GM12878 (cell line): ENCODE measurements at places on chromosomes 1 and 21. TPM values are rescaled to one million over a fixed set of nuclear protein-coding genes. Genes with fewer than 3 reads are reported as not detected.

GRCh38 chr1:37809942-37810341 is 1.9 kb upstream of the YRDC start:
- no peak for DNase-seq

GRCh38 chr1:101520302-101520701 is 283.5 kb downstream of the S1PR1 start:
- peak; percentile 20 for DNase-seq

GRCh38 chr21:30257773-30258172 is 25.0 kb downstream of the KRTAP24-1 start:
- DNase-seq, result no peak

SLAMF9 gene
- total RNA-seq, result not detected in 2 replicates

- no peak for DNase-seq
Observed at GRCh38 chr1:177690996-177691395, 278.9 kb downstream of the SEC16B start.

GRCh38 chr1:54849219-54850068 is 37.6 kb downstream of the DHCR24 start:
- no peak for DNase-seq

DNA sequence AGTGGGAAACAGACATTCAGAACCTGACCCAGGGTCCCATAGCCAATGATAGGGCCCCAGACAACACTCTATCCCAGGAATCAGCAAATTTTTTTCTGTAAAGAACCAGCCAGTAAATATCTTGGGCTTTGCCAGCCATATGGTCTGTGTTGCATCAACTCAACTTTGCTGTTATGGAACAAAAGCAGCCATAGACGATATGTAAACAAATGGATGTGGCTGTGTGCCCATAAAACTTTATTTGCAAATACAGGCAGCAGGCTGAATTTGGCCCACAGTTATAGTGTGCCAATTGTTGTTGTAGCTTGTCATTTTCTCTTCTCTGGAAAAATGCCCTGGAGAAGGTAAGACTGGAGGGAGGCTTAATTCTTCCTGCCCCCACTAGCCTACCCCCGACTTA is 431.1 kb upstream of the VAMP3 start:
- DNase-seq, result no peak

GRCh38 chr21:44773291-44773932 is 28.2 kb downstream of the UBE2G2 start:
- DNase-seq, result no peak

GRCh38 chr1:32071758-32072621 is 749 bp upstream of the TMEM39B start:
- DNase-seq, result no peak

- no peak for DNase-seq
Observed at GRCh38 chr1:113899111-113899510, 5.5 kb downstream of the AP4B1 start.

SH3D21 gene
- 4.9 and 5.5 TPM in 2 replicates for total RNA-seq

GRCh38 chr1:10045480-10046355 is 13.0 kb downstream of the UBE4B start:
- DNase-seq, result no peak

- peak; percentile 40 for DNase-seq
Observed at GRCh38 chr1:152869808-152870419, 8.2 kb upstream of the SMCP start.

TRIM17 gene
- total RNA-seq, result not detected in 2 replicates

XCL2 gene
- 2.1 and 2.4 TPM in 2 replicates for total RNA-seq

MRPL39 gene
- total RNA-seq, result 68.8 and 71.4 TPM in 2 replicates

EPHA2 gene
- total RNA-seq, result 0.32 and 0.51 TPM in 2 replicates

DNA sequence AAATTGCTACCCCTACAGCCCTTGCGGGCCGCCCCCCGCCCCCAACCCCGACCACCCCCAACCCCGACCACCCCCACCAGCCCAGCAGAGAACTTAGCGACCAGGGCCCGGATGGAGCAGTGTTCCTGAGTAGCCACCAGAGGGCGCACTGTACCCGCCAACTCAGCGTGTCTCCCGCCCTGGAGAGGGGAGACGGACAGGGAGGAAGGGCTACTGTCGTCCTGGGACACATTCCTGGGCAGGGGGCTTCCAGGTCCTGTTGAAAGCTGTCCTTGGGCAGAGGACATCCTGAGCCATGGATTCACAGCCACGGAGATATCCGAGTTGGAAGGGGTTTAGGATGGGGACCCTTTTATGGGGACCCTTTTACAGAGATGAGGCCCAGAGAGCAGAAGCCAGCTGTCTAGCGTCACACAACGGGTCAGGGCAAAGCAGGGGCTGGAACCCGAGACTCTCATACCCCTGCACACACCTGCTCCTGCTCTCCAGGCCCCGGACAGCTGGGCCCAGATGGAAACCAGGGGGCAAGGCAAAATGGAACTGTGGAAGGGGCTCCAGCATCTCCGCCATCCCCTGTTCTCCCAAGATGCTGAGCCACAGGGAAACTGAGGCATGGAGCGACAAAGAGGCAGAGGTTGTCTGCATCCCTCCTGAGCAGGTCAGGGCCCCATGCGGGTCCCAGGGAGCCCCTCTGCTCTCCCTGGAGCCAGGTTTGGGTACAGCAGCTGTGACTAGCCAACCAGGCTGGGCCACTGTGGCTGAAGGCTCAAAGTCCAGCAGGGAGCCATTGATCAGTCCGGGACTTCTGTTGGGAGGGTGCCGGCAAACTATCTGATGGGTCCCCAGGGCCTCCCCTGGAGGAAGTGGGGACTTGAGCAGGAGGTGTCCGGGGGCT is 25.0 kb upstream of the LAPTM5 start:
- DNase-seq, result no peak

GRCh38 chr1:219517031-219517430 is 95.9 kb downstream of the ZC3H11B start:
- DNase-seq, result no peak

L1TD1 gene
- 0.24 and 0.31 TPM in 2 replicates for total RNA-seq
